ENCODE measurements at places on chromosomes 13 and 19.

DNA sequence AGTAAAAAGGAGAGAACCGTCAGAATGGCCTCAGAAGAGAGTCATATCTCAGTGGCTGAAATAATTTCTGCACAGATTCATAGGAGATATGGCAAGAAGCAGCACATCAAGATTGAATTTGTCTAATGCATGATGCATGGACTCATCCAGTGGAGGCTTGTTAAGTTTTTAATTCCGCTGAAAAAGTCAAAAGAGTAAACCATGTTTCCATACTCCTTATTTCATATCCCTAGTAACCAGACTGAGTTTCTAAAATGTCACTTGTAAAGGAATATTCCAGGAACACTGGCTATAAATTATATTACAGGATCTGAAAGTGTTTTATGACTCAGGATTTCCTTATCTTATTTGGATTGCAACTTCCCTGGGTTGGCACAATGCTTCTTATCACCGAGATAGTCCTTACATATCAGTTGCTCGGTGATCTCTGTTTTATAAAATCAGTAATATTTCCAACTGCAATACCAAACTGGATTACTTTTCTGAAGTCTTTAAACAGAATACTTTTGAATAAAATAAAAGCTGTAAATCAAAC, 180.2 kb upstream of the TSC22D1 start:
- no peak for DNase-seq

GRCh38 chr19:46639358-46640182, 3.6 kb upstream of the GNG8 start:
- no peak for DNase-seq

DNA sequence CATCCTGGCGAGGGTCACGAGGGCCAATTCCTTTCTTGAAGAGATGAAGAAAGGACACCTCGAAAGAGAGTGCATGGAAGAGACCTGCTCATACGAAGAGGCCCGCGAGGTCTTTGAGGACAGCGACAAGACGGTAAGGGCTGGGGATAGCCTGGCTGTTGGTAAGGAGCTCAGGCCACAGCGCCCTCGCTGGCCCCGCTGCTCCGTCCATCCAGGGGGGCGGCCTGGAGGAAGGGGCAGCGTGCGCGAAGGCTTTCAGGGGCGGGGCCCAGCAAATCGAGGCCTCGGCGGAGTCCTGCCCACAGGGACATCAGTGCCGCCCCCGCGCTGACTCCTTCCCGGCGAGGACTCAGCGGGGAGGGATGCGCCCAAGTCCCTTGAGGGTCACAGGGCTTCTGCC, 6.9 kb downstream of the F10 start:
- no peak for DNase-seq

DNA sequence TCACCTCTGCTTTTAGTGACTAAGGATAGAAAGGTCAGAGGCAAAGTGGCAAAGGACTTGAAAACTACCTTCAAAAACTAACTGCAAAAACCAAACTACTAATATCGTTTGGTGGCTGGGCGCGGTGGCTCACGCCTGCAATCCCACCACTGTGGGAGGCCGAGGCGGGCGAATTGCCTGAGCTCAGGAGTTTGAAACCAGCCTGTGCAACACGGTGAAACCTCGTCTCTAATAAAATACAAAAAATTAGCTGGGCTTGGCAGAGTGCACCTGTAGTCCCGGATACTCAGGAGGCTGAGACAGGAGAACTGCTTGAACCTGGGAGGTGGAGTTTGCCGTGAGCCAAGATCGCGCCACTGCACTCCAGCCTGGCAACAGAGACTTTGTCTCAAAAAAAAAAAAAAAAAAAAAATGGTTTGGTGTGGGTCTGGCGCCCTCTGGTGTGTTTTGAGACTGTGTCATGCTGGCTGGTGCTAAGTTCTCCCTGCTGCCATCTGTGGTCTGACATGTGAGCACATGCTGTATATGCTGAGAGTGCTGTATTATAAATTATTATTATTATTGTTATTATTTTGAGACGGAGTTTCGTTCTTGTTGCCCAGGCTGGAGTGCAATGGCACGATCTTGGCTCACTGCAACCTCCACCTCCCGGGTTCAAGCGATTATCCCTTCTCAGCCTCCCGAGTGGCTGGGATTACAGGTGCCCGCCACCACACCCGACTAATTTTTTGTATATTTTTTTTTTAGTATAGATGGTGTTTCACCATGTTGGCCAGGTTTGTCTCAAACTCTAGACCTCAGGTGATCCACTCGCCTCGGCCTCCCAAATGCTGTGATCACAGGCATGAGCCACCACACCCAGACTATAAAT, 36.0 kb upstream of the RNF17 start:
- peak; percentile 71 for DNase-seq

DNA sequence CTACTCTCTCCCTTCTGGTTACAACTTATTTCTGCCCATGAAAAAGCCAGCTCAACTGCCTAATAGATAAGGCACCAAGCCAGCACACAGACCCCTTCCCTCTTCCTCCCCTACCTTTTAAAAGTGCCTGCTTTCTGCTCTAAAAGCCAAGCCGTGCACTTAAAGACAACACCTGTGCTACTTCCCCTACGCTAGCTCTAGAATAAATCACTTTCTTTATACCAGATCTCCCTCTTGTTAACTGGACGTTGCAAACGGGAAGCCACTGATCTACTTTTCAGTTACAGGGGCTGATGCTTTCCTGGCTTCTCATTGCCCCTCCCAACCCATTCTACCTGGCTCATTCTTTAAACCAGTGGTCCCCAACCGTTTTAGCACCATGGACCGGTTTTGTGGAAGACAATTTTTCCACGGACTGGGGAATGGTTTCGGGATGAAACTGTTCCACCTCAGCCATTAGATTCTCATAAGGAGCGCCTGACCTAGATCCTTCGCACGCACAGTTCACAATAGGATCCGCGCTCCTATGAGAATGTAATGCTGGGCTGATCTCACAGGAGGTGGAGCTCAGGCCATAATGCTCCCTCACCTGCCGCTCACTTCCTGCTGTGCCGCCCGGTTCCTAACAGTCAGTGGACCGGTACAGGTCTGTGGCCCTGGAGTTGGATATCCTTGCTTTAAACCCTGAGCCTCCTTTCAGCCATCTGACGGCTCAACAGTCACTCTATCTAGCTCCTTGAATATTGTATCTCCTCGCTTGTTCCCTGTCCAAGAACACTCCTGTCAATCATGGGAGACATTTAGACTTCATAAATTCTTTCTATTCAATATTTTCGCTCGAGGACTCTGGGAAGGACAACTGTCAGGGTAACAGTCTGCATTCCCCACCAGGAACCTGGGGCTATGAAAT, 841 bp upstream of the ZNF223 start:
- peak; percentile 54 for DNase-seq

DNA sequence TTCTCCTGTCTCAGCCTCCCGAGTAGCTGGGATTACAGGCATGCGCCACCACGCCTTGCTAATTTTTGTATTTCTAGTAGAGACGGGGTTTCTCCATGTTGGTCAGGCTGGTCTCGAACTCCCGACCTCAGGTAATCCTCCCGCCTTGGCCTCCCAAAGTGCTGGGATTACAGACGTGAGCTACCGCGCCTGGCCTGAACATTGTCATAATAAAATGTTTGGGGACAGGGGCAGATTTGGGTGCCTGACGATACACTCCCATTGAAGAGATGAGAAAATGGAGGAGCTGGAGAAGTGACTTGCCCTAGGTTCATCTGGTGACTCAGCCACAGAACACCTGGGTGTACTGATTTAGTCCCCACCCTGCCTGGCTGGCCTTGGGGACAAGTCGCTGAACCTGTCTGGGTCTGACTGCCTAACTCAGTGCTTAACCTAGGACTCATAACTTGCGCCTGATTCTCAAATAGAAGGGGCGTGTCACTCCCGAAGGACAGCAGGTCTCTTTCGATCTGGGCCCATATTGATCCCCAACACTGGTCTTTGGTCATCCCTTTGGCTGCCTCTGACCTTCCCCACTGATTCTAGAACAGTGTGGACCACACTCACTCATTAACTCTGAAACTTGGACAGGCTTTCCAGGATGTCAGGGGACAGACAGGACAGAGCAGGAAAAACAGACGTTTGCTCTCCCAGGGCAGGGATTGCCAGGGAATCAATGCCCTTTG, 7.6 kb upstream of the BICRA start:
- no peak for DNase-seq

GRCh38 chr19:40147693-40148347, 43.4 kb upstream of the MAP3K10 start:
- no peak for DNase-seq

GRCh38 chr19:7101498-7102253, 32.2 kb downstream of the ZNF557 start:
- no peak for DNase-seq

DNA sequence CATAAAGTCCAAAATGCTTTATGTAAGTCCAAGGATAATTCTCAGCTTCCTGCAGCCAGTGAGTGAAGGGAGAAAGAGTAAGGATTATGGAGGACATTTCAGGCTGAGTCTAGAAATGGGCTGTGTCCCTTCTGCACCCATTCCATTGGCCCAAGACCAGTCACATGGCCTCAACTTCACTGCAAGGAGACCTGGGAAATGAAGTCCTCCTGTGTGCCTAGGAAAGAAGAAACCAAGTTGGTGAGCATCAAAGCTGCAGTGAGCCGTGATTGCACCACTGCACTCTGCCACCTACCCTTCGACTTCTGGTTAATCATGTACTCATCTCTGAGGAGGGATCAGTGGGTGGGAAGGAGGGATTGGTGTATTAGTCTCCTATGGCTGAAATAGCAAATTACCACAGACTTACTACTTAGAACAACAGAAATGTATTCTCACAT, 3.6 kb upstream of the CD37 start:
- peak; percentile 68 for DNase-seq

GRCh38 chr19:42201489-42202289, 15.8 kb downstream of the DEDD2 start:
- DNase-seq: no peak

GRCh38 chr19:50349277-50350057, 16.0 kb downstream of the NAPSA start:
- no peak for DNase-seq

- no peak for DNase-seq
Observed at GRCh38 chr19:10898633-10899032, 27.3 kb downstream of the CARM1 start.

DNA sequence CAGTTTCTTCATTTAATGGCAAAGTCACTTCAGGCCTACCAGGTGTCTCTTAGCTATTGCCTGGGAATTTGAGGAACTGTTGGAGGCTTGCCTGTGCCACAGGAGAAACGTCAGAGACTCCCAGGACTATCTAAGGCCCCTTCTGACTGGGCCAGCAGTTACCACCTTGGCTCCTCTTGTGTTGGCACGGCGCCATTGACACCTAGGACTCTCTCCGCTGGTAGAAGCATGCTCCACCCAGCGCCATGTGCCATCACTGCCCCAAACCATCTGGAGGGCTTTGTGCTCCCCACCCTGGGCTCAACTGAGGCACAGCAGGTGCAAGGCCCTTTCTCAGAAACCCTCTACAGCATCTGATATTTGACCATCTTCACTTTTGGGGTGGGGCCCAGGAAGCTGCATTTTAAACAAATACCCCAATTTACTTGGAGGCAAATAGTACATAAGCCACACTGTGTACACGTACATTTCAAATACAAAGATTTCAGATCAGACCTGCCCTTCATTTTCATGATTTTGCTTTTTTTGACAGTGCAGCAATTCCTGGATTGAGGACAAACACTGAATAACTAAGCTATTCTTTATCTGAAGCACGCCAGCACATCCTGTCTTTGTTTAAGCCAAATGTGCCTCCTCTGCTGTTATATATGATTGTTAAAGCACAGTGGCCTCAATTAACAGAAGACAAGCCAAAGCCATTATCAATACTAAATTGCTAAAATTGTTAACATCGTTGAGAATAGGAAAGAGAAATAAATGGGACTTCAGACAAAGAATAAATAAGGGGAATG, 59.9 kb upstream of the TPP2 start:
- DNase-seq: no peak

DNA sequence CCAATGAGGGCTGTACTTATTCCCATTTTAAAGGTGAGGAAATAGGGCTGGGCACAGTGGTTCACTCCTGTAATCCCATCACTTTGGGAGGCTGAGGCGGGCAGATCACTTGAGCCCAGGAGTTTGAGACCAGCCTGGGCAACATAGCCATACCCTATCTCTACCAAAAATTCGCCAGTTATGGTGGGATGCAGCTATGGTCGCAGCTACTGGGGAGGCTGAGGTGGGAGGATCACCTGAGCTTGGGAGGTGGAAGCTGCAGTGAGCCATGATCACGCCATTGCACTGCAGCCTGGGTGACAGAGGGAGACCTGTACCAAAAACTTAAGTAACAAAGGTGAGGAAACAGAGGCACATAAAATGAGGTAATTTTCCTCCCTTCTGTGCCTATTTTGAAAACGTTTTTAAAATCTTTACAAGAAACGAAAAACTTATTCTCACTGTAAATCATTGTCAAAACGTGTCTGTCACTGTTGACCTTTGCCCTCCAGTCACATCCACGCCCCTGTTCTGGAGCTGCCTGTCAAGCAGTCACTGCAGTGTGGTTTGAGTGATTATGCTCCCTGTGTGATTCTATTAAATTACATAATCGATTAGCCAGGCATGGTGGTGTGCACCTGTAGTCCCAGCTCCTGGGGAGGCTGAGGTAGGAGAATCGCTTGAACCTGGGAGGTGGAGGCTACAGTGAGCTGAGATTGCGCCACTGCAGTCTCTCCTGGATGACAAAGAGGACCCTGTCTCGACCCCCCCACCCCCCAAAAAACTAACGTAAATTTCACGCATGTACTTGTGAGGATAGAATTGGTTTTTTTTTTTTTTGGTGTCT, 12.5 kb downstream of the NOP53 start:
- no peak for DNase-seq

GRCh38 chr19:16714702-16715287, 4.9 kb upstream of the NWD1 start:
- DNase-seq: peak; percentile 26

GRCh38 chr19:14472202-14472938, 2.8 kb downstream of the PTGER1 start:
- peak; percentile 34 for DNase-seq

GRCh38 chr13:106238690-106239089, 296.8 kb downstream of the EFNB2 start:
- no peak for DNase-seq

GRCh38 chr13:78133511-78133910, 214.9 kb upstream of the EDNRB start:
- DNase-seq: no peak

DNA sequence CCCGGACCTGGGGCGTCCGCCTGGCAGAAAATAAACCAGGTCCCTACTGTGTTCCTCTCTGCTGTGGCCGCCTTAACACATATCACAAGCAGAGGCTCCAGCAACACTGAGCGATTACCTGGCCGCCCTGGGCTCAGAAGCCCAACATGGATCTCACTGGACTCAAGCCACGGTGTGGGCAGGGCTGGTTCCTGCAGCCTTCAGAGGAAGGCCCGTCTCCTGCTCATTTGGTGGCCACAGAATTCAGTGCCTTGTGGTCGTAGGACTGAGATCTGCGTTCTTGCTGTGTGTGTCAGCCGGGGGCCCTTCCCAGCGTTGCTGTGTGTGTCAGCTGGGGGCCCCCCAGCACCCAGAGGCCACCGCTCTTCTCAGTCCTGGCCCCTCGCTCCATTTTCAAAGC, 30.2 kb downstream of the C2CD4C start:
- no peak for DNase-seq

DNA sequence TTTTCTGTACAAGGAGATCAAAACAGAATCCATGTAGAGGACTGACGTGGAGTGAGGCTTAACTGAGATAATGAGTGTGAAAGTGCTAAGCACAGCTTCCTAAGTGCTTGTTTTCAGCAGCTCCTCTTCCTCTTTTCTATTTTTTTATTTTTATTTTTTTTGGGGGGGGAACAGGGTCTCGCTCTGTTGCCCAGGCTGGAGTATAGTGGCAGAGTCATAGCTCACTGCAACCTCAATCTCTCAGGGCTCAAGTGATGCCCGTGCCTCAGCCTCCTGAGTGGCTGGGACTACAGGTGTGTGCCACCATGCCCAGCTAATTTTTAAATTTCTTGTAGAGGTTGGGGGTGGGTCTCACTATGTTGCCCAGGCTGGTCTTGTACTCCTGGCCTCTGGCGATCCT, 5.6 kb upstream of the FOSB start:
- DNase-seq: no peak

Data from putamen (tissue), 1 donor.